ENCODE measurements at places on chromosomes 16 and 17.
A peak's percentile ranks its signal among the peaks of the same experiment; 100 is the strongest.

DNA sequence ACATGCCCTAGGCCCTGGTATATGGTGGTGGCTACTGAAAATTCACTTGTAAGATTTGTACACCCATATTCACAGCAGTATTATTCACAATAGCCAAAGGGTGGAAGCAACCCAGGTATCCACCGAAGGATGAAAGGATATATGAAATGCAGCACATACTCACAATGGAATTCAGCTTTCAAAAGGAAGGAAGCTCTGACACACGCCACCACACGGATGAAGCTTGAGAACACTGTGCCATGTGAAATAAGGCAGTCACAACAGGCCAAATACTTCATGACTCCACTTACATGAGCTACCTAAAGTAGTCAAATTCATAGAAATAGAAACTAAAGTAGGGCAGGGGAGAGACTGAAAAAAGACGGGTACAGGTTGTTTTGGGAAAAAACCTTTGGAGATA, 2.9 kb downstream of the XPO6 start:
- peak overlapping the region; percentile 65 for H3K4me3 ChIP-seq
- peak overlapping the region; percentile 34 for H3K27ac ChIP-seq
- H3K27me3 ChIP-seq = no peaks in the 10 kb centered on the region
- peaks cover 19% of the 10 kb centered on the region for H3K4me1 ChIP-seq

DNA sequence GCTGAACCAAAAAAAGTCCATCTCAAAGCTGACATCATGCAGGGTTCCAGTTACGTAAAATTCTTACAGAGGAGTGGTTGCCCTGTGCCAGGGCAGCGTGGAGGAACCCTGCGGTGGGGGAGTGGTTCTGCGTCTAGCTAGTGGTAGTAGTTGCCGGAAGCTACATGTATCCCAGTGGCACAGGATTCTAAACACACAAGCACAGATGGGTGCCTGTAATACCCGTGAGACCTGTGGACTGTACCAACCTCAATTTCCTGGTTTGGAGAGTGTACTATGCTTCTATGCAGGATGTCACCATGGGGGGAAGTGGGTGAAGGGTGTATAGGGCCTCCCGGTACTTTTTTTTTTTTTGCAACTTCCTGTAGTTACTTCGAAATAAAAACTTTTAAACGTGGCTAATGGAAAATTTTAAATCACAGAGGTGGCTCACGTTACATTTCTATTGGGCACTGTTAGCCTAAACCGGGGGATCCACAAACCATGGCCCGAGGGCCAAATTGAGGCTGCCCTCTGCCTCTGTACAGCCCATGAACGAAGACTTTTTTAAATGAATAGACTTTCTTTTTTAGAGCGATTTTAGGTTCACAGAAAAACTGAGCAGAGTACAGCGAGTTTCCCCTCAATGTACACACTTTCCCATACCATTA, 38.5 kb downstream of the TBC1D16 start:
- peaks cover 8% of the 10 kb centered on the region for H3K36me3 ChIP-seq
- H3K4me3 ChIP-seq = no peak overlapping the region
- H3K4me1 ChIP-seq = peaks cover 27% of the 10 kb centered on the region
- no peak overlapping the region for H3K27ac ChIP-seq

GRCh38 chr17:41730479-41730878, 4.0 kb downstream of the HAP1 start:
- H3K27ac ChIP-seq = no peak overlapping the region
- no peak overlapping the region for H3K4me3 ChIP-seq
- DNase-seq = no peak
- peaks cover 47% of the 10 kb centered on the region for H3K27me3 ChIP-seq
- H3K4me1 ChIP-seq = no peaks in the 10 kb centered on the region

GRCh38 chr17:33602981-33603380, 309.9 kb upstream of the ASIC2 start:
- no peak overlapping the region for H3K27ac ChIP-seq
- H3K36me3 ChIP-seq = no peaks in the 10 kb centered on the region
- no peaks in the 10 kb centered on the region for H3K4me1 ChIP-seq
- DNase-seq = no peak
- H3K27me3 ChIP-seq = peaks cover 42% of the 10 kb centered on the region
- no peak overlapping the region for H3K4me3 ChIP-seq

DNA sequence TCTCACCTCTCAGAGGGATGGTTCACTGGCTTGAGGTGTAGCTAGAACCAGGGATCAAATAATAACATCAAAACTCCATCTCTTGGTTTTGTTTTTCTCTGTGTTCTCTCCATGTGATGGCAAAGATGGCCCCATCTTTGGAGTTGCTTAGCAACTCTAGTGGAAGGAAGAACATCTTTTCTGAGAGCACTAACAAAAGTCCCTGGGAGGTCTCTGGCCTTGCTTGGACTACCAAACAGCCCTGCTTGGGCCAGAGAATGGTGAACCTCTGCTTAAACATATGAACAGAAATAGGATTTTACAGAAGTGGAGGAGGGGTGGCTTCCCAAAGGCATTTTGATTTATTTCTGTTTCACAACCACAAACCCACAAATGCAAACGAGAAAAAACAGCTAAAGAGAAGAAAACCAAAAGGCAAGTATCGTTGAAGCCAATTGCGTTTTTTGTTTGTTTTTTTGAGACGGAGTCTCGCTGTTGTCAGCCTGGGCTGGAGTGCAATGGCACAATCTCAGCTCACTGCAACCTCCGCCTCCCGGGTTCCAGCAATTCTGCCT, 13.2 kb downstream of the GABARAPL2 start:
- H3K36me3 ChIP-seq = peaks cover 18% of the 10 kb centered on the region
- no peaks in the 10 kb centered on the region for H3K27me3 ChIP-seq
- H3K4me3 ChIP-seq = no peak overlapping the region
- no peak overlapping the region for H3K27ac ChIP-seq
- no peaks in the 10 kb centered on the region for H3K4me1 ChIP-seq
- DNase-seq = no peak

DNA sequence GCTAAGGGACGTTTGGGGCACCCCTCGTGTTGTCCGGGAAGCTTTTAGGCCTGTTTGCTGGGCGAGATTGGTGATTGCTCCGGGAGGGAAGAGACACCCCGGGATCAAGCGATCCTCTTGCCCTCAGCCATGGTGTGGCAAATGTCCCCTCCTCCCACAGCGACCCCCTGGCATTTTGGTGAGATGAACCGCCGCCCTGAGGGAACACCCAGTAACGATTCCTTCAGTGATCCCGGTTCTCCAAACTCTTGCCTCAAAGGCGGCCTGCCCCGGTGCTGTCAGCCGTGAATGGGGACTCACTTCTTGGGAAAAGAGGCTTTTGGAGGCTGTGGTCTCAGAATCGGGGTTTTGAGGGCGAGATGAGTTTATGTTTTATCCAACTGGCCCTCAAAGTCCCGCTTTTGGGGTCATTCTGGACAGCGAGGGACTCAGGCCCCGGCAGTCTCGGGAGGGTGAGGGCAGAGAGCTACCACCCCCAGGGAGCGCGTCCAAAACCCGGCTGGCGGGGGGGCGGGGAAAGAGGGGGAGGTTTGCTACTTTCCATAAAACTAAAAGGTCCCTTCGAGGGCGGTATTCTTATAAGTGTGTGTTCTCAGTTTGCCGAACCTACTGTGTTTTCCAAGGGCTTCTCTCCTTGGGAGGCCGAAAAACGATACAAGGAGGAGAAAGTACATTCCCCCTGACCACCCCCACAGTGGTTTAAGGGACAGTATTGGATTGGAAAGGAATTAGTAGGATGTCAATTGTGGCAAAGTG, 232.7 kb downstream of the MRTFB start:
- peaks cover 40% of the 10 kb centered on the region for H3K4me1 ChIP-seq
- peak overlapping the region; percentile 86 for H3K4me3 ChIP-seq
- peaks cover 40% of the 10 kb centered on the region for H3K27me3 ChIP-seq
- DNase-seq = no peak

- no peak overlapping the region for H3K4me3 ChIP-seq
- H3K4me1 ChIP-seq = peaks cover 39% of the 10 kb centered on the region
- peak overlapping the region; percentile 58 for H3K27ac ChIP-seq
- DNase-seq = no peak
- H3K27me3 ChIP-seq = no peaks in the 10 kb centered on the region
Observed at GRCh38 chr16:9115277-9115676, 23.8 kb downstream of the HAPSTR1 start.

GRCh38 chr17:82110298-82110697, 12.3 kb upstream of the FASN start:
- no peak for DNase-seq
- H3K4me3 ChIP-seq = no peak overlapping the region
- H3K4me1 ChIP-seq = peaks cover 24% of the 10 kb centered on the region
- no peaks in the 10 kb centered on the region for H3K27me3 ChIP-seq
- peak overlapping the region; percentile 34 for H3K27ac ChIP-seq
- H3K36me3 ChIP-seq = peaks cover 7% of the 10 kb centered on the region

DNA sequence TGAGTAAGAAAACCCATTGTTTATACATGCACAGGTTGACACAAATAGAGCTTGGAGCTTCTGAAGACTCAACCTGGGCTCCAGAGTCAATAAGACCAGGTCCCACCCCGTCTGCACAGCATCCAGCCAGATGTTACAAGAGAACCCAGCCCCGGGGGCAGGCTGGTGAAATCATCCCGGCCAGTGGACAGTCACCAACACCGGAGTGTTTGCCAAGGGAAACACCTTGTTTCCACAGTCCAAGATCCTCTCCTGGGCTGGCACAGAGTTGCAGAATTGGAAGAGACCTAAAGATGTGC, 90.3 kb downstream of the RAB11FIP4 start:
- H3K27me3 ChIP-seq = peaks cover 10% of the 10 kb centered on the region
- no peak overlapping the region for H3K4me3 ChIP-seq
- H3K36me3 ChIP-seq = no peaks in the 10 kb centered on the region
- no peak overlapping the region for H3K27ac ChIP-seq
- H3K4me1 ChIP-seq = peaks cover 5% of the 10 kb centered on the region
- no peak for DNase-seq

DNA sequence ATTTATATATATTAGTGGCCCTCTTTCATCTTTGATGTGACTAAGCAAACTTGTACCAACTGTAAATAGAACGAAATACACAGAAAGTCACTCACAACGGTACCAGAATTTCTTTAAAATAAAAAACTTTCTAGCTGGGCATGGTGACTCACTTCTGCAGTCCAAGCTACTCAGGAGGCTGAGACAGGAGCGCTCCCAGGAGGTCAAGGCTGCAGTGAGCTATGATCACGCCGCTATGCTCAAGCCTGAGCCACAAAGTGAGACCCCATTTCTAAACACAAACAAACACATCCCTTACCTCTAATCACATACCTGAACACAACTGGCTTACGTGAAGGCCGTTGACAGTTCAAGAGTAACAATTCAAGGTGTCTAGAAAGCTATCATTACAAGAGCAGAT, 29.7 kb downstream of the STAT5B start:
- H3K27me3 ChIP-seq = no peaks in the 10 kb centered on the region
- no peaks in the 10 kb centered on the region for H3K36me3 ChIP-seq
- DNase-seq = no peak
- no peak overlapping the region for H3K27ac ChIP-seq
- H3K4me1 ChIP-seq = peaks cover 35% of the 10 kb centered on the region

- peaks cover 4% of the 10 kb centered on the region for H3K4me1 ChIP-seq
- DNase-seq = no peak
- H3K27me3 ChIP-seq = peaks cover 8% of the 10 kb centered on the region
- no peak overlapping the region for H3K27ac ChIP-seq
- H3K36me3 ChIP-seq = no peaks in the 10 kb centered on the region
Observed at GRCh38 chr17:71725811-71726210, 395.0 kb upstream of the SOX9 start.

DNA sequence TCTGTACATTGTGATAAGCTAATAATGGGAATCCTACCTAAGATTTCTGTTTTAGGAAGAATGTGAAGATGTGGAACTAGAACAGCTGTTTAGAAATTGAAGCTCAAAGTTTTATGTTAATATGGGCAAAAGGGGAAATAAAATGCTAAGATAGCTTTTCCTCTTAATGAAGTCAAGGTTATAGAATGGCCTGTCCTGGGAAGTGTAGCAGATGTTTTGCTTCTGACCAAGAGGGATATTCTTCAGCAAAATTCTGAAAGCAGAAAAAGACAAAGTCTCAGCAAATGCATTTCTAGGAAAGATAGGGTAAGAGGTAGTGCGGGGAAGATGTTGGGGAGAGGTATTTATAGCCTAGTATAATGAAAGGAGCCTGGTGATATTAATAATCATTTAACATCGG, 13.1 kb downstream of the MAP3K3 start:
- no peak overlapping the region for H3K4me3 ChIP-seq
- DNase-seq = no peak
- H3K36me3 ChIP-seq = peaks cover 16% of the 10 kb centered on the region
- H3K27ac ChIP-seq = no peak overlapping the region
- H3K27me3 ChIP-seq = no peaks in the 10 kb centered on the region

DNA sequence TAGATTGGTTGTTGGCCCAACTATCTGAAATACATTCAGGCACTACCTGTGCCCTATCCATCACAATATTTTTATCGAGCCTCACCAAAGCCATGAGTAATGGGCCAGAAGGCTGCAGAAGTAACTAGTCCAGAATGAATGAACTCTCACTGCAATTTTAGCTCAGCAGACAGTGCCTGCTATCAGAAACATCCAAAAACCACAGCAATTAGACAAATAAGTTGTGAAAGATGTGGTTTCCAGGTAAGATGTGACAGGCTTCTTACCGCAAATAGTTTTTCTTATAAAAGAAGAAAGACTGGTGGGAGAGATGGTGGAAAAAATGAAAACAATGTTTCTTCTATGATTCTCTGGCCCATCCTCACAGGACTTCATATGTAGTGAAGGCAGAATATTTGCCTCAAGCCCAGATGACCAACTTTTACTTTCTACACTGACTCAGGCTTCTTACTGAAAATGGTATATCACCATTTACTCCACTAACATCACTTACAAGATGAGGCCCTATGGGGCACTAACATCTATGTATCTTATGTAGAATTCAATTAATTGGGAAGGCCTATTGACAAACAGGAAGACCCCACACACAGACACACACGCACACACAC, 9.8 kb upstream of the RFFL start:
- H3K27me3 ChIP-seq = no peaks in the 10 kb centered on the region
- no peak overlapping the region for H3K27ac ChIP-seq
- H3K36me3 ChIP-seq = no peaks in the 10 kb centered on the region
- peaks cover 34% of the 10 kb centered on the region for H3K4me1 ChIP-seq

- DNase-seq = no peak
- no peaks in the 10 kb centered on the region for H3K36me3 ChIP-seq
Observed at GRCh38 chr17:47844814-47845715, 4.0 kb upstream of the SCRN2 start.

DNA sequence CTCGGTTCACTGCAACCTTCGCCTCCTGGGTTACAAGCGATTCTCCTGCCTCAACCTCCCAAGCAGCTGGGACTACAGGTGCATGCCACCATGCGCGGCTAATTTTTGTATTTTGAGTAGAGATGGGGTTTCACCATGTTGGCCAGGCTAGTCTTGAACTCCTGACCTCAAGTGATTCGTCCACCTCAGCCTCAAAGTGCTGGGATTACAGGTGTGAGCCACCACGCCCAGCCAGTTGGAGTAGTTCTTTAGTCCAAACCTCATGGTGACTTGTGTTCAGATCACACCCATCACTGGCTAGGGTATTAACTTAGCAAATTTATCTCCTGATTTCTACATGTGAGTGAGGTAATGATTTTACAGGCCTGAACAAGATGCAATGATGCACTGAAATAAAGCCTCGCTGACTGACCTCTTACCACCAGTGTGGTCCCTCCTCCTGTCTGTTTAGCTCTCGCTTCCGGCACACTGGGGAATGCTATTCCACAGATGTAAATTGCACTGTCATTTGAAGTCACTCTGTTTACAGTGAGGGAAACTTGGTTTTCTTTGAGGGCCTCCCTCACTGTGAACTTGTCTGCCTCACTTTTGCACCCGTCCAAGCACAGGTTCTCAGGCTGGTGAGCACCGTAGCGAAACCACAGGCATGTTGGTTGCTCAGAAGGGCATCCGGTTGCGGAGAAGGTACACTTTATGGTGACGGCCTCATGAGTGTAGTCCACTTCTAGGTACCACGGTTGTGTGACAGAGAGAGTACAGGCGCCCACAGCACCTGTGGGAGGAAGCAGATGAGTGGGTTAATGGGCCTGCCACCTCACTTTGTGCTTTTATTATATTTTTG, 5.5 kb downstream of the IGSF6 start:
- H3K27me3 ChIP-seq = no peaks in the 10 kb centered on the region
- peaks cover 6% of the 10 kb centered on the region for H3K36me3 ChIP-seq
- H3K27ac ChIP-seq = no peak overlapping the region
- H3K4me3 ChIP-seq = no peak overlapping the region
- no peaks in the 10 kb centered on the region for H3K4me1 ChIP-seq
